ENCODE measurements at places on chromosomes 16 and 17.

GRCh38 chr16:82876951-82877350, 250.2 kb downstream of the CDH13 start:
- no peak for DNase-seq

GRCh38 chr16:668519-669171, 713 bp downstream of the RHOT2 start:
- DNase-seq: no peak

- DNase-seq: no peak
Measured at GRCh38 chr17:4777969-4778760, 6.5 kb downstream of the TM4SF5 start.

DNA sequence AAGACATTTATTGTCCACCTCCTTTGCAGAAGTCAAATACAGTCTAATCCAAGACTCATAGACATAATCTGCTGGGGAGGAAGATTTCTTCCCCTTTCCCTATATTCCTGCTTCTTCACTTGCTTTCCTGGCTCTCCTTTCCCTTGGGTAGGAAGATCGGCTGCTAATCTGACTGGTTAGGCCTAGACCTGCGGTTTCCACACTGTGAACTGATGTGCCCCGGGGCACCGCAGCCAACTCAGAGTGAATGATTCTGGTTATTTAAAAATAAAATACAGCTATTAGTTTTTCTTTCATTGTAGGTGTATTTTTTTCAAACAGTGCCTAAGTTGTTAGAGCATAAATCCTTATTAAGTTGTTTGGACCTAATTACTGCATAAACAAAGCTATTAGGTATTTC, 78.9 kb downstream of the DNAH3 start:
- DNase-seq: no peak

DNA sequence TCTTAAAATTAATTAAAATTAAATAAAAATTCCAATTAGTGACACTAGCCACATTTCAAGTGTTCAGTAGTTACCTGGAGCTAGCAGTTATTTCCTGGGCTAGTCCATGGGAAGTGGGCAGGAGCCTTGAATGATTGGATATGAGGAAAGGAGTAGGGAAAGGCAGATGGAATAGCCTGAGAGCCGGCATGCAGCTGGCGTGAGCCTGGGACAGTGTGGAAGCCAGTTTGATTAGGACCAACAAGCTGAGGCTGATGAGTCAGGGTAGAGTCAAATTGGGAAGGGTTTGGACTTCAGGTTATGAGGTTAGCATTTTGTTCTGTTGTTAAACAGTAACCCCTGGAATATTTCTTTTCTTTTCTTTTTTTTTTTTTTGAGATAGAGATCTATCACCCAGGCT, 15.3 kb upstream of the GNA13 start:
- no peak for DNase-seq

GRCh38 chr17:15027853-15028252, 237.3 kb downstream of the PMP22 start:
- DNase-seq: no peak

DNA sequence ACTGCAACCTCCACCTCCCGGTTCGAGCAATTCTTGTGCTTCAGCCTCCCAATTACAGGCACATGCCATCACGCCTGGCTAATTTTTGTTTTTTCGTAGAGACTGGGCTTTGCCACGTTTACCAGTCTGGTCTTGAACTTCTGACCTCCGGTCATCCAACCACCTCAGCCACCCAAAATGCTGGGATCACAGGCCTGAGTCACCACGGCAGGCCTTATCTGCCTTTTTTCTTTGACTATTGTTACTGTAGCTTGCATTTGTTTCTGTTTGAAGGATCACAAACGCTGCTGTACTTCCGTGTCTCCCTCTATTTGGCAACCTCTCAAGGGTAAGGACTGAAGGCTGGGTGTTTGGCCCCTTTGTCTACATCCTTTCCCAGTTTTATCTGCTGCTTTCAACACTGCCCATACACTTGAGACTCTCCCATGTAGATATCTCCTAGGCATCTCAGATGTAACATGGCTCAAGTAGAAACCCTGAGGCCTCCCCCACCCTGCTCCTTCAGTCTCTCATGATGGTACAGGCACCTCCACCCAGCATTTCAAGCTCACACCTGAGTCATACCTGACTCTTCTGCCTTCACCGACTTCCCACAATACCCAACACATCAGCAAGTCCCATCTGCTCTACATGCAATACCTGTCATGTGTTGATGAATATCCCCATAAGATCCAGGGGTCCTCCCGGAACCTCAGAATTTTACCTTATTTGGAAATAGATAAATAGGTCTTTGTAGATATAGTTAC, 219.0 kb downstream of the CPPED1 start:
- no peak for DNase-seq

- DNase-seq: no peak
Measured at GRCh38 chr16:82384017-82384416, 214.0 kb upstream of the MPHOSPH6 start.

DNA sequence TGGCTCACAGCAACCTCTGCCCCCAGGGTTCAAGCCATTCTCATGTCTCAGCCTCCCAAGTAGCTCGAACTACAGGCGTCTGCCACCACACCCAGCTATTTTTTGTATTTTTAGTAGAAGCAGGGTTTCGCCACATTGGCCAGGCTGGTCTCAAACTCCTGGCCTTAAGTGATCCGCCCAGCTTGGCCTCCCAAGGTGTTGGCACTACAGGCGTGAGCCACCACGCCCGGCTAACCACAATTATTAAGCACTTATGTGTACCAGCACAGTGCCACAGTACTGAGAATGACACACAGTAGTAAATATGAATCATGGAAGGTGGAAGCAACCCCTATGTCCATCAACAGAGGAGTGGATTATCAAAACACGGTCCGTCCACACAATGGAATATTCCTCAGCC, 49.8 kb downstream of the COTL1 start:
- no peak for DNase-seq

- no peak for DNase-seq
Measured at GRCh38 chr17:28240688-28241340, 78.2 kb upstream of the TMEM97 start.

DNA sequence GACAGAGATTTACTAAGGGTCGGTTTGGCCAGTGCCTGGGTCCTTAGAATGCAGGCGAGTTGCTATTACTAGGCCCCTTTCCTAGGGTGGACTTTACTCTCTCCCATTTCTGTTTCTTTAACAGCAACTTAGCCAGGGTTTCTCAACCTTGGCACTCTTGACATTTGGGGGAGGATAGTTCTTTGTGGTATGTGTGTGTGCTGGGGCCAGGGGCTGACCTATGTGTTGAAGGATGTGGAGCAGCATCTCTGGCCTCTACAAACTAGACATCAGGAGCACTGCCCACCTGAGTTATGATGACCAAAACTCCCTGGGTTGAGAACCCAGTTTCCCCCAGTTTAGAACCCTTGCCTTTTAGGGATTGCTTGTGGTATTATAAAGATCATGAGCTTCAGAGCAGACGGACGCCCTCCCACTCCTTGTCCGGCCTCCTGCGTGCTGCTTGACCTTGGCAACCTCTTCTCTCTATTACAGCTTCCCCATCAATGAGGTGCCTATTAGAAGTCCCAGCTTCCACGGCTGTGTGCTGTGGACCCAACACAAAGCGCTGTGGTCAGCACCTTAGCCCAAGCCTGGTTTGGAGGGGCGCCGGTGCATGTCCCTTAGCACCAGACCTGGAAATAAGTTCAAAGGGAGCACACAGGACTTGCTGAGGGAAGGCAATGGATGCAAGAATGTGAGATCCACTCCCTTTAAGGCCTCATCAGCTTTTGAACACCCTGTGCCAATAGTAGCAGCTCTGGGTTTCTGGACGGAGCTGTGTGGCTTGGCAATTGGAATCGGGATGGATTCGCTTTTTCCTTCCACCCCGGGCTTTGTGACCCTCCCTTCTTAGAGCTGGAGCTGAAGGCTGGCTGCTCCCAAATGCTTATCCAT, 239.2 kb upstream of the MAF start:
- no peak for DNase-seq

GRCh38 chr17:40779181-40779909, 3.0 kb downstream of the KRT27 start:
- DNase-seq: no peak

GRCh38 chr17:74779948-74780400, 3.8 kb upstream of the NAT9 start:
- DNase-seq: peak; percentile 61

DNA sequence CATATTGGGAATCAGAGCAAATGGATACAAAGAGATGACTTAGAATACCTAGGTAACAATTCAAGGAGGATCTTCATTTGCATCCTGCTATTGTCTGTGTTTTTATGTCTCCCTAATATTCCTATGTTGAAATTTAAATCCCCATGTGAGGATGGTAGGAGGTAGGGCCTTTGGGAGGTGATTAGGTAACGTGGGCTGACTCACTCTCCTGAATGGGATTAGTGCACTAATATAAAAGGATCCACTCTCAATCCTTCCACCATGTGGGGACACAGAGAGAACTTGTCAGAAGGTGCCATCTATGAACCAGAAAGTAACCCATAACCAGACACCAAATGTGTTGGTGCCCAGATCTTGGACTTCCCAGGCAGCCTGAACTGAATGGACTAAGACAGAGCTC, 83.4 kb downstream of the CDH8 start:
- no peak for DNase-seq

DNA sequence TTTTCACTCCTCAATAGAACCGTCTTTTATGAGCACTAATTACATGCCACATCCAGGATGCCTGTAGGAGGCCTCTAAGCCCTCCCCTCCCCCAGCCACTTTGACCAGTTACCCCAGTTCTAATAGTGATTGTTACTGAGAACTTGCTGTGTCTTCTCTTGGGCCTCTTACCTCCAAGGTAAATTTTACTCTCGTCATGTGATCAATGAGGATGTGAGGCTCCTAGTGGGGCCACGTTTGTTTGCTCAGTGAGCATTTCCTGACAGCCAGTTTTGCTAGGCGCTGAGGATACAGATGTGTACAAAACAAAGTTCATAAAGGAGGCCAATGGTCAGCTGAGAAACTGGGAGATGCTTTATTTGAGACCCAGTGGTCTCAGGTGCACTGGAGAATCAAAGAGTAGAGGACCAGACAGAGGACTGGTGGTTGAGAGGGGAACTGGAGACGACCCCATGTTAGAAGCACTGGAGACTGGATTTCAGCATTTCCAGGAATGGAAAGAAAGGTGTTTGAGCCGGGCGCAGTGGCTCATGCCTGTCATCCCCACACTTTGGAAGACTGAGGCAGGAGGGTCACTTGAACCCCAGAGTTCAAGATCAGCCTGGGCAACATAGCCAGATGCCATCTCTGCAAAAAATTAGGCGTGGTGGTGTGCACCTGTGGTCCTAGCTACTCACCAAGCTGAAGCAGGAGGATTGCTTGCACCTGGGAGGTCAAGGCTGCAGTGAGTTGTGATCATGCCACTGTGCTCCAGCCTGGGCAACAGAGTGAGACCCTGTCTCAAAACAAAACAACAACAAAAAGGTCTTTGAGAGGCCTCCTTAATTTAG, 2.6 kb downstream of the ATP2C2 start:
- no peak for DNase-seq

DNA sequence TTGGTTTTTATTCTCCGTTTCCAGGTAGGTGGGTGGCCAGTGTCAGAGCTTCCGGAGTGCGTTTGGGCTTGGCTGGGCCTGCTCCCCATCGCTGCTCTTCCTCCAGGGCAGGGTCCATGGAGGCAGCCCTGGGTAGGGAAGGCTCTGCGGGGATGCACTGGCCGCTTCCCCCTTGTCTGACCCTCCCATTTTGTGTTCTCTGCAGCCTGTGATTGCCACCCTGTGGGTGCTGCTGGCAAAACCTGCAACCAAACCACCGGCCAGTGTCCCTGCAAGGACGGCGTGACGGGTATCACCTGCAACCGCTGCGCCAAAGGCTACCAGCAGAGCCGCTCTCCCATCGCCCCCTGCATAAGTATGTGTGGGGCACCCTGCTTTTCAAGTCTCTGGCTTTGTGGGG, 158.3 kb downstream of the NTN1 start:
- DNase-seq: no peak

- no peak for DNase-seq
Measured at GRCh38 chr16:14098081-14098480, 27.0 kb downstream of the MRTFB start.

DNA sequence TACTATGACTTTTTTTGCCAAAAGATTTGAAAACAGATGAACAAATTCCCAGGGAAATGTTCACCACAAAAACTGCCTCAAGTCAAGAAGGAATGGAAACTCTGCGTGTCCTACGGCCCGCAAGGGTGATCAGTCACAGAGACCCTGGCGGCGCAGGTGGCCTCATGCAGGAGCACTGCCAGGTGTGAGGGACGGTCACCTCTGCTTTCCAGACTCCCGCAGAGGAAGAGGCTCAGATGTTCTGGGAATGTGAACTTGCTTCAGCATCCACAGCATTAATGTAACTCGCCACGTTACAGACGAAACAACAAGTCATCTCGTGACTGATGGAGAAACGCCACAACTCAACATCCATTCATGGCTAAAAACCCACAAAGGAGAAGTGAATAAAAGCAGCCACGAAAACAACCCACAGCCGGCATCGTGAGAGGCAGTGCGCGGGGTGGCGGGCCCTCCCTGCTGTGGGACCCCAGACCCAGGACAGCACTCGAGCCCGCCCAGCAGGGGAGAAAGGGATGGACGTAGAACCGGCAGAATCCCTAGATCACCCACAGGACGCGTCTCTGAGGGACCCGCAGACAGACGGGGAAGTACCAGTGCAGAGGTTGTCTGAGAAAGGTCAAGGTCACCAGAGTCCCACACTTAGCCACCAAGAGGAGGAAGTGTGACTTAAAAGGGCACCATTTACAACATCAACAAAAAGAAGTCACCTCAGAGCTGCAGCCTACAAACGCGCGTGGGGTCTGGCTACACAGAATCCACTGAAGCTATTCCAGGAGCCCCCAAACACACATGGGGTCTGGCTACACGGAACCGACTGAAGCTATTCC, 76.9 kb upstream of the GNG13 start:
- DNase-seq: no peak

DNA sequence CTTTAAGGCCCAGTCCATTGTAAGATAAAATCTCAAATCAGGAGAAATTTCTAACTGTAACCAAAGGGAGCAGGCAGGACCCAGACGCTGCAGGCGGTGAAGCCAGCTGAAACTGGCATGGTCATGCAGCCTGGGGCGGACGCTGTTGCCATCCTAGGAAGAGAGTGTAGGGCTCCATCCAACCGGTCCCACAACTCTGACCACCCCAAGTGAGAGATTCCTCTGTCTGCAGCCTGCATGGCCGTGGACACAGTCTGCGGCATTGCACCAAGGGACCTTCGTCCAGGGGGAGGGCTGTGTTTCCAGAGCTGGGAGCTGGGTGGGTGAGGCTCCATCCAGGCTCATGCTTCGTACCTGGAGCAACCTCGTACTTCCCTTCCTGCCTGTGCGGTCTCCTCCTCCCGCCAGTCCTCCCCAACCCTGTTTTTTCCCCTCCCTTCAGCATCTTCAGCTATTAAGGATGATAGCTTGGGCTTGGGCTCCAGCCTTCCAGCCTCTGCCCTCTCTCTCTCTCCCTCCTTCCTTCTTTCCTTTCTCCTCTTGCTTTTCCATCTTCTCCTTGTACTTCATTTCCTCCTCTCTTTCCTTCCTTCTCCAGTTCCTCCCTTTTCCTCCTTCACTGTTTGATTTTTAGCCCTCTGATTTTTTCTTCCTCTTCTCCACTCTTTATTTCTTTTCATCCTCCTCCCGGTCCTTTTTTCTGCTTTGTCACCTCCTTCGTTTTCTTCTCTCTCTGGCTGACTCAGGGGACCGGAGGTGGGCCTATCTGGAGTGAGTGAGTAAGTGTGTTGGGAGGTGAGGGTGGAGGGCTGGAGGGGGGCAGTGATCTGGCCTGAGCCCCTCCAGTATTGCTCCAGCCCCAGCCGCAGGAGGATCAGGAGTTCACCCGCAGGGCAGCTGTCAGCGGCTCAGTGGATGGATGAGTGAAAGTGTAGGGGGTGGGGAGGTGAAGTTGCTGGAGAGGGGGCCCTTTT, 17.0 kb upstream of the LHX1 start:
- no peak for DNase-seq

- no peak for DNase-seq
Measured at GRCh38 chr16:83793179-83793578, 14.6 kb upstream of the HSBP1 start.
